Skin of body (tissue), 3 donors: ENCODE measurements at places on chromosomes 4 and X.

DNA sequence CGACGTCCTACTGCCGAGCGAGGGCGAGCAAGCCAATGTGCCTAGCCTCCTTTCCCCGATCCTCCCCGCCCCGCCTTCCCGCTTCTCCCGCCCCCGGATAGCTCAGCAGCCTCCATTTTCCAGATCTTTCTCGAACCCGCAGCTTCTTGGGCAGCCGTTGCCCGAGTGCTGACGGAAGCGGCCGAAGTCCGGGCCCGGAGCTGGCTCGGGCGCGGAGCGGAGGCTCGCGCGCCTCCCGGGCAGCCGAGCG lies 172 bp upstream of the HSPA4L start:
- no peak for DNase-seq

DNA sequence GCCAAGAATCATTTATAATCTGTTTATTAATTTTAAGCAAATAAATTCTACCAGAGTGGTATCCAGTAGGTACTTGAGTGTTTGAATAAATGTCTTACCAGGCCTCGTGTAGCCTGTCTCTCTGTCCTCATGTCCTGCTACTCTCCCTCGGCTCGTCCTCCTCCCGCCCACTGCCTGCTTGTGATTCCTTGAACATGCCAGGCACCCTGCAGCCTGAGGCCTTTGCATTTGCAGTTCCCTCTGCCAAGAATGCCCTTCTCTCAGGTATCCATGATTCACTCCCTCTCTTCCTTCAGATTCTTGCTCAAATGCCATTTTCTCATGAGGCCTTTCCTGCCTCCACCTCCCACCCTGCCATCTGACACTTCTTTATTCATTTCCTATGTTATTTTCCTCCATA lies 209.7 kb upstream of the PRPS2 start:
- no peak for DNase-seq

DNA sequence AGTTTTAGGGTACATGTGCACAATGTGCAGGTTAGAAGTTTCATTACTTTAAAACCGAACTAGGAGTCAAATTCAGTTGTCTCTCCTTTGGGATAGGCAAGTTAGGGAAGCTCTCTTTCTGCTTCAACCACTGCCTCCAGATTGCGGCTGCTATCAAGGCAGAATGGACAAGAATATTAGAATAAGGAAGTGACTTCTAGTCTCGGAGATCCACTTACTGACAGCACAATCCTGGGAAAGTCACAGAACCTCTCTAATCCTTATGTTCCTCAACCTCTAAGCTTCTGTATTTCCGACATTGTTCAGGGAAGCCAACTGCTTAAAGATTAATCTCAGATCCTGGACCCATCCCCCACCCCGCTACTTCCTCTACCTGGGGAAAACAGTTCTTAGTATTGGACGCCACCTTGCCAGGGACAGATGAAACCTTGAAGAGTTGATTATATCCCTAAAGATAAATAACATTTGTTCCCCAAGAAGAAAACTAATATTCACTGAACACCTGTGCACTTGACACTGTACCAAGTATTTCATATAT lies 2.1 kb downstream of the NUP62CL start:
- DNase-seq, result no peak

- DNase-seq, result no peak
Measured at GRCh38 chrX:23864742-23865326, 42.9 kb downstream of the APOO start.

DNA sequence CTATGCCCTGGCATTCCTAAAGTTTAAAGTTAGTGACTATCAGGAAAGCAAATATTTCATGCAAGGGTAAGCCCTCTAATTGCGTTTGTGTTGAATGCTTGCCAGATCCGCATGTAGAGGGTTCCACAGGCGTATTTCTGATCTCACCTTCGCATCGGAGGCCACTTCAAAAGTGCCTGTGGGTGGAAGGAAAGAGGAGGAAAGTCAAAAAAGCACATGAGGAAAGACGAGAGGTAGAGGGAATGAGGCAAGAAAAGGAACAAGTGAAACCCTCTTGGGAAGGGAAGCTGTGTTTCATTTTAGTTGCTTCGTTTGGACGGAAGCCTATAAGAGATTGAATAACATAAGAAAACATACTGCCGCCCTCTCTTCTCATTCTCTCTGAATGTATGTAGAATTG lies 628.8 kb downstream of the SPRY1 start:
- no peak for DNase-seq

DNA sequence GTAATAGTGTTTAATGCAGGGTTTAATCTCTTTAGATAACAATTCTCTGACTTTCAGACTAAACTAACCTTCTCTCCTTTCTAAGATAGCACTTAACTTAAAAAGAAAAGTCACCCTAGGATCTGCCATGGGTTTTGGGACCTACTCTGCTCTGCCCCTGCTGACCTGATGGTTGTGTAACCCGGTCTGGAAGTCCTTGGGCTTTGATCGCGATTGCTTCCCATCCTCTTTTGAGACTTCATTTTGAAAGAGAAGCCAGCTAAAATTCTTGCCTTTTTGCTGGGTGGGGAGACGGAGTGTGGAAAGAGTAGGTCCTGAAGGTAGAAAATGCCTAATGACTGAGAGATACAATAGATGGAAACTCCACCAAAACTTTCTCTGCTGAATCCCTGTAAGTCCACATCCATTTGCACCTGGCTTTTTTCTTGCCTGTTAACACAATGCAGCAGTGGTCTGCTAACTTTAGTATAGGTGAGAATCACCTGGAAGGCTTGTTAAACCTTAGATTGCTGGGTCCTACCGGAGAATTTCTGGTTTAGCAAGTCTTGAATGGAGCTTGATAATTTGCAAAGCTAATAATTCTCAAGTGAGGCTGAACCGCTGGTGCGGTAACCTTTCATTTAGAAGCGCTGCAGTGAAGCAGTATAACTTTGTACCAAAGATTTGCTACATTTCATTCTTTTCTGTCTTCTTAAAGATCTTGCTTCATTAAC lies 45.6 kb upstream of the CCSER1 start:
- no peak for DNase-seq

- no peak for DNase-seq
Measured at GRCh38 chrX:78063687-78064086, 40.4 kb upstream of the PGK1 start.

DNA sequence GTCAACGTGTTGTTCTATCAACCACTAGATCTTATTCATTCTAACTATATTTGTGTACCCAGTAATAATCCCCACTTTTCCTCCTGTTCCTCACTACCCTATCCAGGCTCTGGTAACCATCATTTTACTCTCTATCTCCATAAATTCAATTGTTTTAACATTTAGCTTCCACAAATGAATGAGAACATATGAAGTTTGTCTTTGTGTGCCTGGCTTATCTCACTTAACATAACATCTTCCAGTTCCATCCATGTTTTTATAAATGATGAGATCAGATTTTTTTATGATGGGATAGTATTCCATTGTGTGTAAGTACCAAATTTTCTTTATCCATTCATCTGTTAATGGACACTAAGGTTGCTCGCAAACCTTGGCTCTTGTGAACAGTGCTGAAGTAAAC lies 59.9 kb upstream of the IBSP start:
- no peak for DNase-seq

- peak; percentile 1 for DNase-seq
Measured at GRCh38 chrX:51837921-51838320, 55.5 kb upstream of the MAGED1 start.

DNA sequence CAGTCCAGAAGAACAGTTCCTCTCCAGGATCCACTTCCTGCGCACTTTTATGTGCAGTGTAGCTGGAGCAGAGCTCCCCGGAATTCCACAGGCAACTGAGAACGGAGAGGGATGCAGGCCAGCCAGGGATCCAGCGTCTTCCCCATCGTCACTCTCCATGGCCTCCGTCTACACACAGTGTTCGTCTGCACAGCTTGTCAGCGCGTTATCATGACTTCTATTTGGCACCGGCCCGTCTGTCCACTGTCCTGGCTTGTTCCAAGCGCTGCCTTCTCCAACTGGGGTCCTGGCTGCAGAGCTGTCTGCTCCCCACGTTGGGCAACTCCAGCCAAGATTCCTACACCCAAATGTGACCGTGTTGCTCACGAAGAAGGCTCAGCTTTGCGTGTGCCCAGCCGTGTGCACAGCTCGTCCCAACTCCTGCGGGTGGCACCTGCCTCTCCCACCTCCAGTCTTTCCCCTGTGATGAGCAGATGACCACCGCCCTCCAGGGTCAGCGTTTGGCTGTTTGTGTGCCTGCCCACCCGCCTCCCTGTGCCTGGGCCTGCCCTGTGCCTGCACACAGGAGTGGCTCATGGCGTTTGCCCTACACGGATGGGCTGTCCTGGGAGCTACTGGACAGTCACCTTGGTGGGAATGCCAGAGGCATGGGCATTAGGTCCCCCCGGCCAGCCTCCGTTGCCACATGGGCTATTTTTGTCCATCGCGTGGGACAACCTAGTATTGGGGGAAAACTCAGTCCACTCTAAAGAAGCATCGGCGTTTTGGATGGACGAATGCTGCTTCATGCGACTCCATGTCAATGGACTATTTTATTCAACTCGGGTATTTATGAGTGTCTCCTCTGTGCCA lies 2.2 kb upstream of the CTBP1 start:
- DNase-seq, result no peak

GRCh38 chrX:143661286-143661685 lies 25.4 kb upstream of the SLITRK4 start:
- DNase-seq, result no peak

DNA sequence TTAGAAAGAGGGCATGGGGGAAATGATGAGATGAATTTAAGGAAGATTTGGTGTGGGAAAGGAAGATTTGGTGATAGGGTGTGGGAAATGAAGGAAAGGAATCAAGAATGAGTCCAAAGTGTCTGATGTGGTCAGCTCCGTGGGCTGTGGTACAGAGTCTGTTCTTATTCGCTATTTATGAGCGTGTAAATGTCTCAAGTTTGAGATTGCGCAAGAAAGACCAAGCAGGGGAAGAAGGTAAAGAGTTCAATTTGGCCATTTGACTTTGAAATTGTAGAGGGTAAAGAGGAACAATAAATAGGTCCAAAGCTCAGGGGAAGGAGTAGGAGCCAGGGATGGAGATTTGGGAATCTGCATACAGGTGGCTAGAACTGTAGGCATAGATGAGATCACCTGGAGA lies 11.3 kb upstream of the SMS start:
- no peak for DNase-seq

DNA sequence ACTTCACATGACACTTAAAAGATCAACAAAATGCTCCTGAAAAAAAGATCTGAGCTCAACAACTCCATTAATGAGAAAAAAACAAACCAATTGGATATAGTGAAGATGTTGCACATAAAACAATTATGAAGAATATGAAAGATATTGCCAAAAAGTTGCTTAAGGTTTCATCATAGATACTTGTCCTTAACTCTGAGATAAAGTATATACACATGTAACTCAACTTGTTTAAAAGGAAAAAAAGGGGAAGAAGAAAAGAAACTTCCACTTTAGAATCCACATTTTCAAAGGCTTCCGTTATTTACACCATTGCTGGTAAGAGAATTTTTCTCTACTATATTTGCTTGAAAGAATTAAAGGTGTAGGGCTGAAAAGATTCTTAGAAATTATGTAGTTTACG lies 2.7 kb downstream of the AFAP1 start:
- DNase-seq, result no peak

DNA sequence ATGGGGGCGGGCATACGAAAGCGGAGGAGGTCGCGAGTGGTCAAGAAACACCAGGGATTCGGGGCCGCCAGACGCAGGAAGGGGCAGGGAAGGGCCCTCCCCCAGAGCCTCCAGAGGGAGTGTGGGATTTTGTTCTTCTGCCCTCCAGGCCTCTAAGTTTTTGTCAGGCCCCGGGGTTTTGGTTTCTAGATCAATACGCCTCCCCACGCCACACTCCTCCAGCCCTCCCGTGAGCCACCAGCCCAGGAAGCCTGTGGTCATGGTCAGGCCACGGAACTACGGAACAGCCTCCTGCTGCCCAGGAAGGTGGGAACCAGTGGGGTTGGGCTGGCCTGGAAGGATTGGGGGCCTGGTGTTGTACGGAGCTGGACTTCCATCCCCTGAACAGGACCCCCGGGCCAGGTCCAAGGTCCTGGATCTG lies 38.4 kb downstream of the CPLX1 start:
- DNase-seq, result no peak

DNA sequence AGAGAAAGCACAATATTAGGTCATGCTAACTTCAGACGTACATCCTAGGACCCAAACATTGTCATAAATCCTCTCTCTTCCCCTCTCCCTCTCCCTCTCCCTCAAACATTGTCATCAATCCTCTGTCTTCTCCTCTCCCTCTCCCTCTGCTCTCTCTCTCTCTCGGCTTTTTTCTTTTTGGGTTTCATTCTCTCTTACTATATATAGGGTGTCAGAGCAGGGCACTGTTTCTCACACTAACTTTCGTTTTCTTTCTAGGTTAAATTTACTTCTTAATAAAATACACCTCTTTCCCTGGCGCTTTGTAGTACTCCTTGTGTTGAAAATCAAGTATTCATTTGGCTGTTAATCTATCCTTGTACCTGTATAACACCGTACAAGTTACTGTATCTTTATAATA lies 37.0 kb upstream of the HERC5 start:
- no peak for DNase-seq

- no peak for DNase-seq
Measured at GRCh38 chr4:112518675-112519074, 2.7 kb upstream of the NEUROG2 start.

- no peak for DNase-seq
Measured at GRCh38 chr4:25770847-25771246, 91.9 kb downstream of the SEL1L3 start.

DNA sequence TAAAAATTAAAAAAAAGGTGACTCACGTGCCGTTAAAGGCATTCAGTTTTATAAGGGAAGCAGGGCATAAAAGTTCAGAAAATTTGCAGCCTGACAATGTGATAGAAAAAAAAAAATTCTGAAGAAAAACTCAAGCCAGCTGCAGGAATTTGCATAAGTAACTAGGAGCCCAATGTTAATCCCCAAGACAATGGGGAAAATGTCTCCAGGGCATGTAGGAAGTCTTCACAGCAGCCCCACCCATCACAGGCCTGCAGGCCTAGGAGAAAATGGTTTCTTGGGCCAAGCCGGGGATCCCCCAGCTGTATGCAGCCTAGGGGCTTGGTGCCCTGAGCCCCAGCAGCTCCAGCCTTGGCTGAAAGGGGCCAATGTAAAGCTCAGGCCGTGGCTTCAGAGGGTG lies 31.2 kb downstream of the CHM start:
- no peak for DNase-seq
